ENCODE measurements at places on chromosomes 3 and 15.

GRCh38 chr3:191331388-191331787, 1.1 kb upstream of the UTS2B start:
- peaks cover 65% of the 10 kb centered on the region for H3K4me1 ChIP-seq
- no peaks in the 10 kb centered on the region for H3K27me3 ChIP-seq
- peak overlapping the region; percentile 83 for H3K4me3 ChIP-seq
- no peak for DNase-seq

DNA sequence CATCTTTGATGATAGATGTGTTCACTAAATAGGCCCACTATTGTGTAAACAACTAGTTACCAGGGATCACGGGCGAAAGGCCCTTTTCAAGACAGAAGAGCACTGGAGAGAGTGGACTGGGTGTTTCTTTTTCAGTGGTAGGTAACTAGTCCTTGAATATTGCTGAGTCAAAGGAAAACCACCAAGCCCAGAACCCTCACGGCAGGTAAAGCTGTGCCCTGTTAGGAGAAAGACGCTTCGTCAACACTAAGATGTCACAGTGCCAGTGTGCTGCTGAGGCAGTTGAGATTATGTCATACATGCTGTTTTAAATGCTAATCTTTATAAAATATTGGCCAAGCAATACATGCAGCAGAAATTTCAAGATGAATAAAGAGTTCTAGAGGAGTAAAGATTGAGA, 578.6 kb downstream of the PYDC2 start:
- H3K27ac ChIP-seq, result no peak overlapping the region
- H3K4me3 ChIP-seq, result no peak overlapping the region
- H3K36me3 ChIP-seq, result no peaks in the 10 kb centered on the region
- peaks cover 3% of the 10 kb centered on the region for H3K27me3 ChIP-seq
- DNase-seq, result no peak

DNA sequence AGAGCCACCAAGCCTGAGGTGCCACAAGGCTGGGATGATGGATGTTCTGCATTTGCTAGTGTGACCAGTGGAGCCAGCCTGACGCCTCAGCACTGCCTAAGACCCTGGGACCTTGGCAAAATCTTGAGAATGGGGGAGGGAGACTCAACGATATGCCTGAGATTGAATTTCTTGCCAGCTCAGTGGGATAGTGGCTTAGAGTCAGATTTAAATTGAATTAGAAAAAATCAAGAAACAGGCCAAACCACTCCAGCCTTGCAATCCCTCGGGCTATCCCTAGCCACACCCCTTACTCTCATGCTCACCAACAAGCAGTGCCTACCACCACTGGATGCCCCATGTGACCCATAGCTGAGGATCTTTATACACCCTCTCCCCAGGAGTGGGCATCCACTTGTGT, 18.7 kb upstream of the PDE8A start:
- H3K27ac ChIP-seq, result no peak overlapping the region
- H3K4me3 ChIP-seq, result no peak overlapping the region
- H3K36me3 ChIP-seq, result peaks cover 3% of the 10 kb centered on the region
- H3K4me1 ChIP-seq, result no peaks in the 10 kb centered on the region
- DNase-seq, result no peak

DNA sequence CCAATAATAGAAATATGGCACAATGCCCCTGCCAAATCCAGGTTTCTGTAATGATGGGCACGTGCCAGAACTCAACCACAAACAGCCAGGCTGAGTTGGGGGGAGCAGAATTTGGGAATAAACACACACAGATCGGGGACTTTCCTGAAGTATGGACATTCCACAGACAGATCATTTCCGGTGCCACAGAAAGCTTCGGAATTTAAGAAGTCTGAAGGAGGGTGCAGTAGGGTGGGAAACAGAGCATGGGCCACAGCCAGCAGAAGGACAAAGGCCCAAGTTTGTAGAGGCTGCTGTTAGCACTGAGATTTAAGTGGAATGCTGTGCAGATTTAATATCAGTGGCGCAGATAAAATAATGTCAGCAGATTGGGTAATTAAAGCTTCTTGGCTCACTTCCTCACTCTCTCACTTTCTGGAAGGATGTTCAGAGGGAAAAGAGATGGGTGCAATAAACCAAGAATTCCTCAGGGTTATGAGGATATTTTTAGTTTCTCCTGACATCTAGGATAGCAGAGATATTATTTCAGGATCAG, 67.4 kb downstream of the MYLK start:
- H3K27ac ChIP-seq, result no peak overlapping the region
- H3K4me1 ChIP-seq, result no peaks in the 10 kb centered on the region
- H3K27me3 ChIP-seq, result peaks cover 2% of the 10 kb centered on the region
- H3K36me3 ChIP-seq, result no peaks in the 10 kb centered on the region
- DNase-seq, result no peak
- H3K4me3 ChIP-seq, result no peak overlapping the region

- H3K36me3 ChIP-seq, result peaks cover 46% of the 10 kb centered on the region
- no peaks in the 10 kb centered on the region for H3K27me3 ChIP-seq
- DNase-seq, result no peak
- no peak overlapping the region for H3K4me3 ChIP-seq
- no peak overlapping the region for H3K27ac ChIP-seq
Observed at GRCh38 chr3:8942115-8942514, 21.2 kb downstream of the RAD18 start.

GRCh38 chr3:24683633-24684384, 189.2 kb upstream of the THRB start:
- DNase-seq, result no peak
- peaks cover 5% of the 10 kb centered on the region for H3K27me3 ChIP-seq
- H3K36me3 ChIP-seq, result no peaks in the 10 kb centered on the region
- no peak overlapping the region for H3K4me3 ChIP-seq
- H3K27ac ChIP-seq, result no peak overlapping the region
- peaks cover 75% of the 10 kb centered on the region for H3K4me1 ChIP-seq

DNA sequence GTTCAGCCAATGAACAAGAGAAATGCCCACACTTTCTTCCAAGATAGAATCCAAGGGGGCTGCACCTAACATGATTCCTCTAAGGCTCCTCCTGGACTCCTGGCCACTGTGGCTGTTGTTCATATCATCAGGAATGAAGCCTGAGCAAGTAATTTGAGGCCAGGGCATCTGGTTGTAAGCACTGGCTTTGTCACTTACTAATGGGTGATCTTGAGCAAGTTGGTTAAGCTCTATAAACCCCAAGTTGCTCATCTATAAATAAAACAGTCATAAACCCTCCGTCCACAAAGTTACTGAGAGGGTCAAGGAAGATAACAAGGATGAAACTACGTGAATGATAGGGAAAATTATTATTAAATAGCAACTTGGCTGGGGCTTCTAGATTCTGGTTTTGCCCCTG, 58.3 kb downstream of the CDC25A start:
- no peak overlapping the region for H3K27ac ChIP-seq
- H3K36me3 ChIP-seq, result no peaks in the 10 kb centered on the region
- H3K27me3 ChIP-seq, result no peaks in the 10 kb centered on the region

DNA sequence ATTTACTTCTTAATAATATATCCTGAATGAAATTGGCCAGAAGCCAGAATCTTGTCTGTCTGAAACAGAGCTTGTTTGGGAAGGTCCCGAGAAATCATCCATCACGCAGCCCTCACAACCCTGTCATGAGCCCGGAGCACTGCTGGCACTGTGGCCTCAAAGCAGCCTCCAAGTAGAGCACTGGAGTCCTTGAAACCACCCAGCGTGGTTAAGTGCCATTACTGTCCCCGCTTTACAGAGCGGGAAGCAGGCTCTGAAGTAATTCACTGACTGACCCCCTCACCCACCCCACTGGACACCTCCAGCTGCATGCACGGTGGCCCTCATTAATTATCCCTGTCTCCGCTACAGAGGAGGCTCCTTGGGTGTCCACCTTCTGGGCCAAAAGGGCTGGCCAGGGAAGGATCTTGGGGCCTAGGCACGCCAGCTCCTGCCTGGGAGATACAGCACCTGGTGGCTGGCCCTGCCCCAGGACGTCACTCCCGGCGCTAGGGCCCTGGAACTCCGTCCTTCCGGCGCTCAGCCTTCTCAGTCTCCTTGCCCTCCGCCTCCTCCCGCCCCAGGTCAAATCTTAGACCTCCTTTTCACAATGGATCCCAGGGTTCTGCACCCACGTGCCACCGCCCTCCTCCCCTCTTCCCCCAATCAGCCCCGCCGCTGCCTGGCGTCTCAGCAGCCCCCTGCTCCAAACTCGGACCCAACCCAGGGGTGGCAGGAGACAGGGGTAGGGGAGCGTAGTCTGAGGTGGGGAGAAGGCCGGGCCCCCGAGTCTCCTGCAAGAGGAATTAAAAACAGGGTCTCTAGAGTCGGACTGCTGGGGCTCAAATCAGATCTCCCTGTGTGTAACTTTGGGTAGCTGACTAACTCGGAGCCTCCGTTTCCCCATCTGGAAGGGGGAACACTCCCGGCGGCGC, 1.1 kb downstream of the TKT start:
- H3K4me3 ChIP-seq, result peak overlapping the region; percentile 90
- peaks cover 1% of the 10 kb centered on the region for H3K27me3 ChIP-seq
- H3K4me1 ChIP-seq, result peaks cover 36% of the 10 kb centered on the region
- H3K36me3 ChIP-seq, result no peaks in the 10 kb centered on the region
- H3K27ac ChIP-seq, result peak overlapping the region; percentile 62
- peak; percentile 18 for DNase-seq

GRCh38 chr15:101374326-101374725, 79.3 kb upstream of the SNRPA1 start:
- no peak for DNase-seq
- H3K27me3 ChIP-seq, result peaks cover 3% of the 10 kb centered on the region
- no peak overlapping the region for H3K27ac ChIP-seq
- peaks cover 3% of the 10 kb centered on the region for H3K4me1 ChIP-seq
- no peaks in the 10 kb centered on the region for H3K36me3 ChIP-seq
- H3K4me3 ChIP-seq, result no peak overlapping the region

- H3K36me3 ChIP-seq, result no peaks in the 10 kb centered on the region
- peaks cover 7% of the 10 kb centered on the region for H3K27me3 ChIP-seq
- no peak for DNase-seq
- H3K4me3 ChIP-seq, result no peak overlapping the region
- H3K27ac ChIP-seq, result no peak overlapping the region
Observed at GRCh38 chr3:57393977-57394376, 101.5 kb upstream of the ASB14 start.

GRCh38 chr15:82139823-82140268, 94.0 kb upstream of the MEX3B start:
- H3K4me1 ChIP-seq, result no peaks in the 10 kb centered on the region
- H3K27ac ChIP-seq, result no peak overlapping the region
- DNase-seq, result no peak

DNA sequence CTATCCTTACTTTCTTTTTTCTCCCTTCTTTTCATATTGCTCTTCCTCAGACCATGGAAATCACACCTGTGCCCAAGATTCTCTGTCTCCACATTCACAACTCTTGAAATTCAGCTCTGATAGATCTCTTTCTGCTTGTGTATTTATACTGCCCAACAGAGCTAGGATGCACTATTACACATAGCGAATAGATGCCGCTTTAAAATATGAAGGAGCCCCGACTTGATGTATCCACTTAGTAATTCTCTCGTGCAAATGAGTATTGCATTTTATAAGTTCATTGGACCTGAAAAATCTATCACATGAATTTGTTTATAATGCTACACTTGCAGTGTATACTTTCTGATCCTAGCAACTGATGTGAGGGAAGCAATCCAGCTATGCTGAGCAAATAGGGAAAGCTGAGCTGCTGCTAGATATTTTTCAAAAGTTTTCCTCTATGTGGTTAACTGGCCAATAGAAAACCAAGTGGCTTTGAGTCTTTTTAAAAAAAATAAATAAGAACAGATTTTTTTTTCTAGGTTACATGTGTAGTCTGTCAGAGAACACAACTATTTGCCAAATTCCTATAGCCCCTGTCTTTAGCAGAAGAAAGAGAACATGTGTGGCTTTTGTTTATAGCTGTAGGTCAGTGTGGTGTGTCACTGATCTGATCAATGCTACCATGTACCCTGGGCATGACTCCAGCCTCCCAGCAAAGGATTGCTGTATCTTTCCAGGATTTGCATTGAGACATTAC, 64.3 kb upstream of the LEKR1 start:
- no peaks in the 10 kb centered on the region for H3K36me3 ChIP-seq
- no peak overlapping the region for H3K4me3 ChIP-seq
- peaks cover 2% of the 10 kb centered on the region for H3K27me3 ChIP-seq

- H3K36me3 ChIP-seq, result no peaks in the 10 kb centered on the region
- DNase-seq, result no peak
- no peak overlapping the region for H3K27ac ChIP-seq
- H3K27me3 ChIP-seq, result no peaks in the 10 kb centered on the region
- H3K4me1 ChIP-seq, result no peaks in the 10 kb centered on the region
Observed at GRCh38 chr3:59408047-59408624, 358.3 kb upstream of the CFAP20DC start.

DNA sequence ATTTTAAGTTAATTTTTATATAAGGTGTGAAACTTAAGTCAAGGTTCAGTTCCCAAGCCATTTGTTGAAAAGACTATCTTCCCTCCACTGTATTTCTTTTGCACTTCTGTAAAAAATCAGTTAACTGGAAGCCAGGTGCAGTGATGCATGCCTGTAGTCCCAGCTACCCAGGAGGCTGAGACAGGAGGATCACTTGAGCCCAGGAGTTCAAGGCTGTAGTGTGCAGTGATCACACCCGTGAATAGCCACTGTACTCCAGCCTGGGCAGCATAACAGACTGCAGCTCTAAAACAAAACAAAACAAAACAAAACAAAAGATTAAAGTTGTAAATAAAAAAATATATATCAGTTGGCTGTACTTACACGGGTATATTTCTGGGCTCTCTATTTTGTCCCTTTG, 33.1 kb upstream of the SEC22A start:
- H3K4me3 ChIP-seq, result no peak overlapping the region
- no peak overlapping the region for H3K27ac ChIP-seq
- no peak for DNase-seq
- no peaks in the 10 kb centered on the region for H3K36me3 ChIP-seq
- H3K27me3 ChIP-seq, result no peaks in the 10 kb centered on the region

DNA sequence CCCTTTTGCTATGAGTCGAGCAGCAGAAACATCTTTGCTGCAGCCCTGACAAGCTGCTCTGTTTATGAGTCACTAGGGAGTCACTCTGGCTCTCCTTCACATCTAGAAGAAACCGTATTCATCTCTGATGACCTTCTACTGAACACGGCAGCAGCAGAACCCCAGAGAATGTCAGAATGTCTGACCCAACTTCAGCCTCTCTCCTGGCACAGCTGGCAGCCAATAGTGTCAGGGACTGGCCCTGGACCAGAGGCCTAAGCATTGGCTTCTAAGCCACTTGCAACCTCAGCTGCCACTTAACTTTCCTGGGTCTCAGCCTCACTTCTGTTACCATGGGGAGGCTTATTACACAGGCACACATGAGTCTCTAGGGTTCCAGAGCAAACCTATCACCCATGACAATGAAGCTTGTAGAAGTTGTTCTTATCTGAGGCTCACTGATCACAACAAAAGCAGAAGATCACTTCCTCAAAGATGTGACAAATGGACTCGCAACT, 184.1 kb upstream of the TLE3 start:
- H3K27ac ChIP-seq, result no peak overlapping the region
- peaks cover 3% of the 10 kb centered on the region for H3K4me1 ChIP-seq
- no peak overlapping the region for H3K4me3 ChIP-seq
- H3K36me3 ChIP-seq, result no peaks in the 10 kb centered on the region

GRCh38 chr3:168693870-168694269, 598.1 kb upstream of the GOLIM4 start:
- H3K27me3 ChIP-seq, result no peaks in the 10 kb centered on the region
- H3K4me3 ChIP-seq, result no peak overlapping the region
- H3K4me1 ChIP-seq, result no peaks in the 10 kb centered on the region
- H3K36me3 ChIP-seq, result no peaks in the 10 kb centered on the region

Data from immature natural killer cell (primary cell).